ENCODE measurements at places on chromosomes 3 and 15. TPM values are rescaled to one million over a fixed set of nuclear protein-coding genes. Genes with fewer than 3 reads are reported as not detected.
A peak's percentile ranks its signal among the peaks of the same experiment; 100 is the strongest.

The CYP1A2 gene
- not detected for total RNA-seq

DNA sequence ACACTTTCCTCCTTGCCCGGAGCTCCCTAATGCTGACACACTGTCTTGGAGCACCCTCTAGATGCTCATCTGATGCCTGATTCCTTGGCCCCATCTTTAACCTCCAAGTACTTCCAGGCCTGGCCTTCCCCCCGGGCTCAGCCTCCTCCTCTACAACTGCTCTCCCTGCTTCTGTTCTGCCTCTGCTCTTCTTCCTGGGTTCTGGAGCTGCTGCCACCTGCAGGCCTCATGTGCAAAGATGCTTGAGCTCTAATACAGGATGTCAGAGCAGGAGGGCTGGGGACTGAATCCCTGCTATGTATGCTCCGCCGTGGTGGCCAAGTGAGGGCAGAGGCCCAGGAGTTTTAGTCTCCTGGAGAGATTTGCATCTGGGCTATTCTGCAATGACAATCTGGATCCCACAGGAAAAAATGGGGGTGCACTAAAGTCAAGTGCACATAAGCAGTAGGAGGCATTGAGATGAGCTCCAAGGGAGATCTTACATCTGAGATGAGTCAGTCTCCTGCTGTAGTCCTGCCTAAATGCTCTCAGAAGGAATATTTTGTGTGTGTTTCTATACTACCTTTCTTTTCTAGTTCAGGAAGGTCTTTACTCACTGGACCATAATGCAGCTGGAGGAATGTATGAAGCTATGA lies 296.3 kb downstream of the UACA start:
- DNase-seq = peak; percentile 48

- no peak for DNase-seq
Measured at GRCh38 chr15:78642331-78642730, 1.3 kb upstream of the CHRNB4 start.

DNA sequence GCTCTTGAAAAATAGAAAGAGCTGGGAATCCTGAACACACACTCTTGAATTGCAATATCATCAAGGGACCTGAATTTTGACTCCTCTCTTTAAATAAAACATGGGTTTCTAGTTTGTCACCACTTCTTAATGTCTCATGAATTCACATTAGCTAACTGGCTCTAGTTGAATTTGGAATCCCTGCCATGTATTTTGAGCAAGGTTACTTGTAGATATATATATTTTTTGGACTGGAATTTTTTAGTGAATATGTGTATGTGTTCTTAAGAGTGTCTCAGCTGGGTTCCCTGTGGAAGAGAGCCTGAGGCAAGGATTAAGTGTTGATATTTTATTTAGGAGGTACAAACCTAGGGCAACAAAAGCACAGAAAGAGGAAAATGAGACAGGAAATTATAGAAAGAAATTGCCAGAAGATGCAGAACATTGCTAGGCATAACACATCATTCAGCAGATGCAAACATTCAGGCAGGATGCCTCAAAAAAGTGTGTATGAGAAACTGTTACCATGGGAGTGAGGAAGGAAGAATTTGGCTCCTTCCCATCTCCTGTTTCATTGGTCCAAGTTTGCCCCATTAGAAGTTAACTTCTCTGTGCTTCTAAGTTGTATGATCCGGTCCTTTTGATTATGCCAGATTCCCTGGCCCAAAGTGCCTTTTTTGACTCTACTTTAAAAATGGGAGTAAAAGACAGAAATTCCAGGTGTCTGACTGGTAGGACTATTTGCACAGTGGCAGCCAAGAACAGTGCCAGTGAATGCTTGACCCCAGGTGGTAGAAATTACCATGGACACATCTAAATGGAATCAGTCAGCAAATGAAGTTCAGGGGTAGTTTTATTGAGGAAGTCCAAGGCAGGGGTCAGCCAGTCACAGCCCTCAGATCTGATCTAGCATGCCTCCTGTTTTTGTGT lies 253.7 kb upstream of the TGFBR2 start:
- DNase-seq = no peak

DNA sequence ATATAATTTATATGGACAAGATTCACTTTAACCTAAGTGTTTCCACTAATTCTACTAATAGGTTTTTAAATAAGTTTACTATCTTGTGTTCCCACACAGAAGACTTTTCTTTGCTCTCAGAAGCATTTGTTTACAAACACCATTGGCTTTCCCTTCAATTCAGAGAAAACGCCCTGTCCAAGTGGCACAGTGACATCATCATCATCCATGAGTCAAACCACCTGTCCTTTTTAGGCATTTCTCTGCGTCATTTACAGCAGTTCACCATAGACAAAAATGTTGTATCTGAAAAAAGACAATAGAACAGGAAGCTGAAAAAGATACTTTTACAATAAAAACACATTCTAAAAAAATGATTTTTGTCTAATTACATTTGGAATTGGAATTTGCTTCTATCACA lies 9.3 kb upstream of the BCL2L10 start:
- DNase-seq = no peak

DNA sequence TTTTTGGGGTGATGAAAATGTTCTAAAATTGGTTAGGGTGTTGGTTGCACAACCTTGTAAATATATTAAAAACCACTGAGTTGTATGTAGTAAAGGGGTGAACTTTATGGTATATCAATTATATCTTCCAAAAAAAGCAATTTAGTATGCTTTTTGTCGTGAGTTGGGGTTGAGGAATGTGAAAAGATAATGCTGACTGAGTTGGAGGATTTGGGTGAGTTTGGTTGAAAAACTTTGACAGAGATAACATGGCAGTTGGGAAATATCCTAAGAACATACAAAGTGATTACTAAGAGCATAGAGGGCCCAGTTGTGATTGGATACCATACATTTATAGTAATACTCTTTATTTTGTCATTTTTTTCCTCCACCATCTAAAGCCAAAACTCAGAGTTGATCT lies 33.6 kb downstream of the HMG20A start:
- no peak for DNase-seq

Data from uterus (tissue), 4 donors.